ENCODE measurements at places on chromosomes 5 and 9. TPM values are rescaled to one million over a fixed set of nuclear protein-coding genes. Genes with fewer than 3 reads are reported as not detected.
A peak's percentile ranks its signal among the peaks of the same experiment; 100 is the strongest.

- DNase-seq, result no peak
Measured at GRCh38 chr9:130921989-130922892, 16.8 kb downstream of the FIBCD1 start.

DNA sequence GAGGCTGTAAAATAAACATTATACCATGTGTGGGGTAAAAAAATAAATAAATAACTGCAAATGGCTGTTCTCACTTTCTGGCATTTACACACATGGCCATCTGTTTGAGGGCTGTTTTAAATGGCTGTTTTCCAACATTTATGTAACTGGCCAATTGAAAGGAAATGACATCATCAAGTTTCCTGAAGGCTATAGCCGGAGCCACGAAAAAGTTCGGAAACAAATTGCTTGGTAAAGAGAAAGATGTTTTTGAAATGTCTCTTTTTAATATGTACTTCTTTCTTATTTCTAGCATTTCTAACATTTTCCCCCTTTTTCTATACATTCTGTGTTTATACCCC is 95.4 kb upstream of the DAB2 start:
- DNase-seq, result peak; percentile 83

- no peak for DNase-seq
Measured at GRCh38 chr5:172939071-172939470, 20.2 kb upstream of the RPL26L1 start.

The FAM174A gene
- polyA plus RNA-seq, result 8.4 TPM

DNA sequence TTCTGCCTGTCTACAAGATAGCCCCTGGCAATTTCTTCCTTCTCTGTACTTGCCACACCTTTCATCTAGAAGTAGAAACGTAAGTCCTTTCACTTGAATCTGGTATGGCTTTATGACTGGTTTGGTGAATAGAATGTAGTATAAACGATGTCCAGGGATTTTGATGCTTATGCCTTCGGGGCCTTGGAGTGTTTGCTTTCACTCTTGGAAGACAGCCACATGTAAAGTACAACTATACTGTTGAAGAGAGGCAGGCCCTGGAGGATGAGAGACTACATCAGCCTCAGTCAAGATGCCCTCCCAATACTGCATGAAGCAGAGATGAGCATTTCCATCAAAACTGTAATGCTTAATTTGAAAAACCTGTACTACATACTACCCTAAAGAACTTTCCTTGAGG is 553.8 kb upstream of the C9orf72 start:
- DNase-seq, result no peak

The ARID3C gene
- polyA plus RNA-seq, result not detected

The ADGRD2 gene
- polyA plus RNA-seq, result not detected

DNA sequence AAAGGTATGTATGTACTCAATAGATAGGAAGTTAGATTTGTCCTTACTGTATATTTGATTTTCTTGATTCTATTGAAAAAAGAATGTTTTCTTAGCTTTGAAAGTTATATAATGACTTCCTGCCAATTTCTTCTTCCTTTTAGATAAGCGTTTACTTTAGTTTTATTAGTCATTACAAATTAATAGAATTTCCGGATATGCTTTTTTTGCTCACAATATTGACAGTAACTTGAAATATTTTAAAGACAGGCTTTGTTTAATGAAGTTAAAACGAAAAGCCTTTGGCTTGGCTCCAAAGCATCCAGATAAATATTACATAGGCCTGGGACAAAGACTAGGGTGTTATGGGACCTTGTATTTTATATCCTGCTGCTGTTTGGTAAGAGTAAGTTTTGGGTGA is 49.5 kb downstream of the CWC27 start:
- DNase-seq, result no peak

DNA sequence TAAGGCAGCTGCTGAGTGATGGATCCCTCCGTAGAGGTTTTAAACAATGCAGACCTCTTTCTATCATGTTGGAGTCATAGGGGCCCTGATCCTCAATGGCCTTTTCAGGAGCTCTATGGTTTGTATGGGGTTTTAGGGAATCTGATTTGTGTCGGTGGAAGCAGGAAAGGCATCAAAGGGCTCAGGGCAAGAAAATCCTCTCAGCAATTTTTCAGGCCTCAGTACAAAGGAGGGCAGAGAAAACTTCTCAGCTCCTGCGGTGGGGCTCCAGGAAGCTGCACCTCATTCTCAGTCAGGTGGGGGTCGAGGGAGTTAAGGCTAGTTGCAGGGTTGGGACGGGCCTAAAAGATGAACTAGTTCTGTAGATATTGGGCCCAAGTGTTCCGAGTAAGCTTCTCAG is 35.0 kb downstream of the GLRA1 start:
- no peak for DNase-seq

- no peak for DNase-seq
Measured at GRCh38 chr5:45295231-45295630, 400.9 kb downstream of the HCN1 start.

- DNase-seq, result no peak
Measured at GRCh38 chr5:40124367-40124766, 555.3 kb upstream of the PTGER4 start.

- no peak for DNase-seq
Measured at GRCh38 chr9:23120630-23121029, 674.0 kb downstream of the DMRTA1 start.

GRCh38 chr9:135589596-135590485 is 28.3 kb downstream of the PAEP start:
- DNase-seq, result no peak

DNA sequence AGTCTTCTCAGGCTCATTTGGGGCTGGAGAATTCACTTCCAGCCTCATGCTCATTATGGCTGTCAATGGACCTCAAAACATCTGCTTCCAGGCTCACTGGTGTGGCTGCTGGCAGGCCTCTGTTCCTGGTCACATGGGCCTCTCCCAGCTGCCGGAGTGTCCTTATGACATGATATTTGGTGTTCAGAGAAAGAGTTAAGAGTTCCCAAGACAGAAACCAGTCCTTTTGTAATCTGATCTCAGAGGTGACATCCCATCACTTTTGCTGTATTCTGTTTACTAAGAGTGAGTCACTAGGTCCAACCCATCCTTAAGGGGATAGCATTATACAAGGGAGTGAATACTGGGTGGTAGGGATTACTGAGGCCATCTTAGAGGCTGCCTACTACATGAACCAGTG is 104.6 kb downstream of the CACNA1B start:
- no peak for DNase-seq
